ENCODE measurements at places on chromosomes 7 and 10.

GRCh38 chr7:68063171-68063570, 1066.5 kb downstream of the TYW1 start:
- no peak for DNase-seq

GRCh38 chr10:132516771-132517725, 20.5 kb upstream of the INPP5A start:
- no peak for DNase-seq

GRCh38 chr7:69670701-69671100, 72.4 kb downstream of the AUTS2 start:
- DNase-seq = no peak

GRCh38 chr10:132735923-132736391, 50.0 kb downstream of the NKX6-2 start:
- DNase-seq = no peak

DNA sequence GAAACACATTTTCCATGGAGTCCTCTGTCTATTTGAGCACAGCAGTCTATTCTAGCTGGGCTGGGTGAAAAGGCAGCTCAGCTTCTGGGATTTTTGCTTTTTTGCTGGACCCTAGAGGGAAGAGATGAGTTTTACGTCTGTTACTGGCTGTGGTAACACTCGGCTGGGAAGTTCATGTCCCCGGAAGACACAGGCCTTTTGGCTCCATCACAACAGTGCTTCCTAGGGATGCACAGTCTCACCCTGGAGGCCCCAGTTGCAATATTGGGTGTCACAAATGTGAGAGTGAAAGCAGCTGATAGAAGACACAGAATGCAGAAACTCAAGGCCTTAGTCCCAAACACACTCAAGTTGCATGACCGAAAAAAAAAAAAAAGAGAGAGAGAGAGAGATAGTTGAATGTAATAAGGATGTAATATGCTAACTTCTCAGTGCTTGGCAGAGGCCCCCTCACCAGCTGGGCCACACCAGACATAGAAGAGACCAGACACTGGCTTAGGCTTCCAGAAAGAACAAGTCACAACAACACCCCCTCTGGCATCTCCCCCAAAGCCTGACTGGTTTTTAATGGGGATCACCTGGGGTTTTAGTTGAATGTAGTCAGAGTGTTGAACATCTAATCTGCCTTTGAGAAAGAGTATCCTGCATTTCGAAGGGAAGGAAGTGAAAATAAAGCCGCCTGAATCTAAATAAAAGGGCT, 545.4 kb upstream of the FZD8 start:
- DNase-seq = no peak

GRCh38 chr7:129804111-129804889, 148.5 kb downstream of the UBE2H start:
- no peak for DNase-seq

GRCh38 chr10:61016630-61017029, 72.6 kb upstream of the RHOBTB1 start:
- no peak for DNase-seq

DNA sequence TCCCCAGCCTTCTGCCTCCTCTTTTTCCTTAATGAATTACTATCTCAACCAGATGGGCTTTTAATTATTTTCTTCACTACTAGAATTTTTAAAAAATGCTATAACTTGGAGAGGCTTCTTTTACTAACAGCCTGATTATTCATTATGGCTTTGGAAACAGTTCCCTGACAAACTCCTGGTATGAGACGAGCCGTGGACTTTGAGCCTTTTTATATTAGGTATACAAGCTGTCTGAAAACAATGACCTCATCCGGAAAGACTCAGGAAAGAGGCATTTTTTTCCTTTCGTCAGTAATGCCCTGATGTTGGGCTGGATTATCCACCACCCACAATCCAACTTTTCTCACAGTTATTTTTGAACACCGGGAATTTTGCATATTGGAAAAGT, 26.7 kb upstream of the ABLIM1 start:
- DNase-seq = no peak

DNA sequence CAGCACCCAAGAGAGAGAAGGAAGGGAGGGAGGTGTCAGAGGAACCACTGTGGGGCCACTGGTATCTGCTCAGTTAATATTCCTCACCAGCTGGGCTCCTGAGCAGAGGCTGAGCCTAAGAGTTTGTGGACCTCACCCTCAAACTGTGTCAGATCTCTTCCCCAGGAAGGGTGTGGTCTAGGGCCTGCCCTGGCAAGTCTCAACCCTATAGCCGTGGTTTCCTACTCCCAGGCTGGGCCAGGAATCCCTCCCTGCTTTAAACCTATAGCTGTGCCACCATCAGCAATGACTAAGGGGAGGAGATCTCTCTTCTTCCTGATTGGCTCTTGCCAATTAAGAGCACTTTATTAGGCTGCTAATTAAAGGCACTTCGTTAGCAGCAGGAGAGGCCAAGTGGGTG, 29.9 kb downstream of the POLL start:
- no peak for DNase-seq

All from stimulated activated CD4-positive, alpha-beta T cell treated with anti-CD3 and anti-CD28 coated beads, Interleukin-4, amount 100 ng/mL, for 1 hour (primary cell).